H1 (cell line): ENCODE measurements at places on chromosomes 11 and 22. TPM values are rescaled to one million over a fixed set of nuclear protein-coding genes. Genes with fewer than 3 reads are reported as not detected.

Gene CHRM1
- not detected in 2 replicates for total RNA-seq

Gene QSER1
- 114 and 117 TPM in 2 replicates for total RNA-seq

Gene APOA4
- not detected in 2 replicates for total RNA-seq

Gene BANF1
- total RNA-seq, result 330 and 345 TPM in 2 replicates

Gene RIMBP3B
- total RNA-seq, result 0.19 and 0.21 TPM in 2 replicates

Gene FBLN1
- 168 and 184 TPM in 2 replicates for total RNA-seq

Gene BLID
- total RNA-seq, result not detected in 2 replicates
